ENCODE measurements at places on chromosomes 4 and X.

DNA sequence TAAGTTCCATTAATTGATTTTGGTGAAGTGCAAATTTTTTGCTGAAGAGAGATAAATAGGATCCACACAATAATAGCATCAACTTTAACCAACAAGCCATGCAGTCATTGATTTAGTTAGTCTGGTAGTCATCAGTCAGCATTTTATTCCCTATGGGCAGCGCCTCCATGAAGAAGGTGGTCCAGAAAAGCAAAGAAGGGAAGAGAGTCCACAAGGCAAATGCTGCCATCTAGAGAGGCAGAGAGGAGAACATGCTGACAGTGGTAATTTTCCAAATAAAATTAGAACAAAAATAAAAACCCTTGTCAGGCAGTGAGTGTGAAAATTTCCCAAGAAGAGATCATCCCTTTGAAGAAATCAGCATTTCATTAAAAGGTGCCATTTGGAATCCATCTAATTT lies 366.7 kb upstream of the FAM241A start:
- DNase-seq, result no peak

GRCh38 chr4:110091434-110092140 lies 106.8 kb downstream of the ELOVL6 start:
- no peak for DNase-seq

- DNase-seq, result no peak
Observed at GRCh38 chrX:107298276-107298675, 91.9 kb downstream of the DNAAF6 start.

DNA sequence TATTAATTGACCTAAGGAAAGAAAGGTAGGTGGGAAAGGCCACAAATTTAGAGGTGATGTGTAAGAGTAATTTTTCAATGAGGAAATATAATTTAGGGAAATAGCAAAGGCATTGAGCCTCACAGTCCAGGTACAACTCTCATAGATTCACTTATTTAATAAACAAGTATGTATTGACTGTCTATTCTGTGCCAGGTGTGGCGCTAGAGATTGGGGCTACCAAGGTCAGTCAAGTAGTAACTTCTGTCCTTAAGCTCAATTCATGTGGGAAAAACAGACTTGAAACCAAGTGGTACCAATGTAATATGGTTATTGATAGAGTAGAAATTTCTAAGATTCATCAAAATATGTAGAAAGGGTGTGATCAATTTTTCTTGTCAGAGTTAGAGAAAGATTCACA lies 257.5 kb downstream of the C4orf33 start:
- no peak for DNase-seq

GRCh38 chr4:8318509-8318908 lies 49.0 kb downstream of the HTRA3 start:
- no peak for DNase-seq

DNA sequence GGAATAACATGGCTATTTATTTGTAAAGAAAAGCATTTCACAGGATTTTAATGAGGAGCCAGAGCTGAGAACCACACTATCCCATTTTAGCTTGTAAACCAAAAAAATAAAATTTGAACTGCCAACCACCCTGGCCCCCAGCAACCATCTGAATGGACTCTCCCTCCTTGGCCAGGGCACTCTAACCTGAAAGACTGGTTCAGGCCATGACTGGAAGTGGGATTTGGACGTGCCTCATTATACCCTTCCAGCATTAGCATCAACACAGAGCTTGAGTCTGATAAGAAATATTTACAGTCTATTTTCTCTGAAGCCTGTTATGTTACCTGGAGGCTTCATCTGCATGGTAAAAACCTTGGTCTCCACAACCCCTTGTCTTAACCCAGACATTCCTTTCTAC lies 30.0 kb downstream of the METAP1 start:
- DNase-seq, result no peak

- no peak for DNase-seq
Observed at GRCh38 chr4:25525896-25526295, 129.8 kb upstream of the SLC34A2 start.

Measured in stimulated activated CD4-positive, alpha-beta T cell treated with anti-CD3 and anti-CD28 coated beads, TNF-alpha, amount 100 ng/mL, for 4 hours (primary cell).